ENCODE measurements at places on chromosomes 13 and 19.

GRCh38 chr13:60788156-60788829 is 391.3 kb downstream of the TDRD3 start:
- DNase-seq = no peak

DNA sequence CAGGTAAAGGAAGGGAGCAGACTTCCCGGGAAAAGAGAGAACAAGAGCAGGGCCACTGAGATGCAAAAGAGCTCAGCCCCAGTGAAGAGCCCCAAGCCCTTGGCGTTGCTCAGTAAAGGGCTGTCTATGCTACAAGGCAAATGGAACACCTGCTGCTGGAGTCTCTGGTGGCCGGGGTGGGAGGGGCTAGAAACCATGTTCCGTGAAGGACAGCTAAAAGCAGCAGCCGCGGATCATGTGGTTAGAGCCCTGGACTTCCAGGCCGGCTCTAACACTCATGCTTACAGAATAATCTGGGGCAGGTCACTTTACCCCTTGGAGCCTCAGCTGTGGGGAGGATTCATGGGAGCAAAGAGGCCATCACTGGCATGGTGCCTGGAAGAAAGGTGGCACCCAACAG is 17.8 kb downstream of the POU2F2 start:
- DNase-seq = no peak

DNA sequence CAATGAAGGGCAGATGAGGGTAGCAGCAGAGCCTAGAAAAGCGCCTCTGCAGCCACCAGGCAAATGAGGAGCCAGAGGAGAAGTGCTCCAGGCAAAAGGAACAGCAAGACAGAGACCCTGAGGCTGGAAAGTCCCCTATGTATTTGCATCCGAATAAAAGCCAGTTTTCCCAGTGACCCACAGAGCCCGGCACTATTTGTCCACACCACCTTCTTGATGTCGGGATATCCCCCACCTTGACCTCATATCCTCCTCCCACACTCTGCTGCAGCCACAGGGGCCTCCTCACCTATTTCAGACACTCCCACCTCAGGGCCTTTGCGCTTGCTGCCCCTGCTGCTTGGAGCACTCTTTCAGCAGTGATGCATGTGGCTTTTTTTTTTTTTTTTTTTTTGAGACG is 6.6 kb downstream of the ATG4D start:
- DNase-seq = no peak

DNA sequence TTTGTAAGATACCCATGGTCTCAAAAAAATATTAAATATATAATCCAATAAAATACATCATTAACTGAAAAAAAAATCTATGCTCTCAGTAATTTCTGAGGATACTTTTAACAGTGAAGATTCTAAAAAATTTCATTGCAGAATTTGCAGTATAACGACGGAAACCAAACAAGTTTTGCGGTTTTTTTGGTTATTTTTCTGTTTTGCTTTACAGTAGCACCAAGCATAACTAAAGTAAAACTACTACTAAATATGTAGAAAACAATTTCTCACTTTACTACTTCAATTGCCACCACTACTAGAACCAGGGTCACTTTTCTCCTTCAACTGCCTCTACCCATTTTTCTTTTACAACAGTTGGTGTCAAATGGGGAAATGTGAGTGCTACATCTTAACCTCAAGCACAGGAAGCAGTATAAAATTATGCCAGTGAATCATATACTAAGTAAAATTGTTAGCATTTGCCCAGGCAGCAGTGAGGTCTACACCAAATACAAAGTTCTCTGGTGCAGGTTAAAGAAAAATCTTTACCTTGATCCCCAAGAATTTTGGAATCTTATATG is 24.1 kb downstream of the MICU2 start:
- DNase-seq = no peak

DNA sequence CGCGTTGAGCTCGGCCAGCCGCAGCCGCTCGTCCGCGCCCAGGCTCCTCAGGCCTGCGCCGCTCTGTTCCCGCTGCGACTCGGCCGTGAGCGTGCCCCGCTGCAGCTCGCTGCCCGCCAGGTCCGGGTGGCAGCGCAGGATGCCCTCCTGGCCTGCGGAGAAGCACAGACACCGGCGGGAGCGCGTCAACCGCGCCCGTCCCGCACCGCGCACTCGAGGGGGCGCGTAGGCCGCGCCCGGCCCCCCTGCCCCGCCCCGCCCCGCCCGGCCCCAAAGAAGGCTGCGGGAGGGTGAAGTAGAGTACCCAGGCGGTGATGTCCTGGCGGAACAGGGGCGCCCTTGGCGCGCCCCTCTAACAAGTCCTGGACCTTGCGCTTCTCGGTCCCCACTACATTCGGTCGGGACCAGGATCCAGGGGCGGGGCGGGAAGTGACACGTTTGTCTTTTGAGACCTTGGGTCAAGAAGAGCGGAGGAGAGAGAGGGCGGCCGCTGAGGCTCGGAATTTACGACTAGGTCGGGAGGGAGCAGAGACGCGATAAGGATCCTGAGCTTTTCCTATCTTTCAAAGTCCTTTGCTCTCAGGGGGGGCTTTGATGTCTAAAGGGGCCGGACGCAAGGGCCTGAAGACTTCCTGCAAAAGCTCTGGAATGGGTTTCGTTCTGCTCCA is 9.3 kb upstream of the CDX2 start:
- DNase-seq = no peak

DNA sequence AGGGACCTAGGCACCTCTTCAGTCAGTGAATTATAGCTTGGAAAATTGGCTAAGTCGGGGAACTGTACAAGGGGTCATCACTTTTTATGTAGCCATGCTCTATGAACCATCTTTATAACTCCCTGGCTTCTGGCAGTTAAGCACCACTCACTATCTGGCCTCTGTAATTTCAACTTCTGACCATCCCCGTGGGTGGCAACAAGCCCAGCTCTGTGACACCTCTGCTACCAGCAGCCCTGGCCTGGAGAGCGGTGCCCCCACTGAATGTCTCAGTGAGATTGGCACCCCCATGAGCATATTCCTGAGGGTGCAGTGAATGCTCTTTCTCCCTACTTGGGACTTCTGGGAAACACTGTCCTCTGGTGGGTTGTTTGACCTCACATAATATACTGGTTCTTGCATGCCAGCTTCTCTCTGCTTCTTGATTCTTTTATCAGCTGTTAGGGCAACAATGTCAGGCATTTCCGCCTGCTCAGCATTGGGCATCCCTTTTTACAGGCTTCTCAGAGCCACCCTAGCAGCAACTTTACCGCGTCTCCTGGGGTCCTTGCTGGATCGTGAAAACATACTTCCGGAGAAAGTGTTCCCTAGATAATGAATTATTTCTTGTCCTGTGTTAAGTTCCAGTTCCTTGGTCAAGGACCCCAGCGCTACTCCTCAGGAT is 10.4 kb downstream of the KL start:
- DNase-seq = no peak

DNA sequence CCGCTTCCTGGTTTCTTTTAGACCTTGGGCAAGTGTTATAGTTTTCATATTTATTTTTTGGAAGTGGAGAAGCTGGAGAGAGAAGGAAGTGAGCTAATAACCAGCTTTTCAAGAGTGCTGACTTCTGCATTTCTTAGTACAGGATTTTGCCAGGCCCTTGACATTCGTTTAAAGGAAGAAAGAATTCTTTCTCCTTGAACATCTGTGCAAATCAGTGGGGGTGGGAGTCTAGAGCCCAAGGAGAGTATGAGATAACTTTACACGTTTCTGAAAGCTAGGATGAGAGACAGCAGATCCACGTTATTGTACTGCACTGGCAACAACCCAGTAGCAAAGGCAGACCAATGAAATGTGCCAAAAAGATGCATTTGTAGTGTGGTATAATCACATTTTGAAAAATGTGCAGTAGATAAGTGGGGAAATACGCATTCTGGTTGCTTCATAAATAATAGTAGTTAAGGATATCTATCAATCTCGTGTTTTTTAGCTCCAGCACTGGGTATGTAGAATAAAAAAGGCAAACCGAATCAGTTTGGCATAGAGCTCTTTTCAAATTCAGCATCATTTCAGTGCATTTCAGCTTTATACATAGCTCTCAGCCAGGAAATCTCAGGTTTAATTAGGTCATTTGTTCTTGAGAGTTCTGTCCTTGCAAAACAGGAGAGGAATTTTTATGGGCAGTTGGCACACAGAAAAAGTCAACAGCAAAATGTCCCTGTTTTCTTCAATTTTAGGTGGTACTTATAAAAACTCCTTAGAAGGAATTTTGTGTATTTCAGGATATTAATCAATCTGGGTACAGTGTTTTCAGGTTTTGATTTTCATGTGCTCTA is 4.3 kb downstream of the RNF113B start:
- no peak for DNase-seq

DNA sequence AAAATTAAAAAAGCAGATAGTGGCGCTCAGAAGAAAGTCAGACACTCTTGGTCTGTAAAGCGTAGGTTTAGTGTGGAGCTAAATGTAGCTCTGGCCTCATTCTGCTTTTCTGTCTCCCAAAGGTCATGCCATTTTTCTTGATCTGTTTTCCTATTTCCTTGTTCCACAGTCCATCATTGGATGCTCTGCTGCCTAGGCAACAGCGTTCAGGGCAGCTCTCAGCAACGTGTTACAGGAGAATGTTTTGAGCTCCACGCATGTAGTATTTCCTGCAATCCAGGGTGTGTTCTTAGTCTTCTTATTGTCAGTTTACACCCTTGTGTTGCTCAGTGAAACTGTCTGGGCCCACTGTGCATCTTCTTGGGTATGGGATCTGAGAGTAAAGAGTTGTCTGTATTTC is 46.0 kb upstream of the PCDH8 start:
- DNase-seq = no peak

DNA sequence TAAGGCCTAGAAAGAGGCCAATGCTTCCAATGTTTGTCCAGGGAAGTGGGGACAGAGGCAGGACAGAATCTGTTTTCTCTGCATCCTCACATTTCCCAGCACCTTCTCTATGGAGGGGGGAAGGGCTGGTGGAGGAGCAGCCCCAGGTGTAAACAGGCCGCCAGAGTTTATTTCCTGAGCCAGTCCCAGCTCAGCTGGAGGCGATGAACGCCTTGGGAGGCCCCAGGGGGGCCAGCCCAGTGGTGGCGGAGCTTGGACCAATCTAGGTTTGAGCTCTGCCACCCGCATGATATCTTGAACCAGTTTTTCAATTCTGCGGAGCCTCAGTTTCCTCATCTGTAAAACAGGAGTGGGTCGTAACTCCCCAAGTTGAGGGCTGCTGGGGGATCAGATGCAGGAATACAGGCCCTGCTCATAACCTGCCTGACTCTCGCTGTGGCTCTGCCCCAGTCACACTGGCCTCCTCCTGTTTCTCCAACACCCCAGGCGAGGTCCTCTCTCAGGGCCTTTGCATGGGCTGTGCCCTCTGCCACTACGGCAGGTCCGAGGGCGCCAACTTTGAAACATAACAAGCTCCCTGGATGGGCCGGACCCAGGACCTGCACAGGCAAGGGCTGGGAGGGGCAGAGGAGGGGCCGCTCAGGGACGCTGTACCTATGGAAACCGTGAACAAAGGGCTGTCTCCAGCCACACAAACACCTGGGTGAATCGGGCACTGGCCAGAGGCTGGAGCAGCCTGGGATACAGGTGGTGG is 1.1 kb downstream of the TNFAIP8L1 start:
- no peak for DNase-seq

- no peak for DNase-seq
Measured at GRCh38 chr13:52405369-52405766, 604 bp downstream of the THSD1 start.

DNA sequence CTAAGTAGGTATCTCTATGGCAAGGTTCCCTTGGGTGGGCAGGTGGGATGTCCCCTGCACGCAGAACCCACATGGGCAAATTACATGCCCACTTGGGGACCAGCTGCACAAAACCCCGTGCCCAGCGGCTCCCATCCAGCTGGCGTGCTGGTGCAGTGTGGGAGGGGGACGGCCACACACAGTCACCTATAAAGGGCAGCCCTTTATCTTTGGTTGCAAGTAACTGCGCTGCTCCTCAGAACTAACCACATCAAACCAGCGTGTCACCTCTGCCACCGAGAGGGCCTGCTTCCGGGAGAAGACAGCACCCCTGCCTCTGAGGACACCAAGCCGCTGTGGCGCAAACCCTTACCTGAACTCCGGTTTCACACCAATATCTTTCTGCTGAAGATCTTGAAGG is 32.2 kb downstream of the ANKRD27 start:
- peak; percentile 15 for DNase-seq

All from stimulated activated CD4-positive, alpha-beta T cell treated with anti-CD3 and anti-CD28 coated beads, Interleukin-1b, Interleukin-23, amount 100 ng/mL, for 4 hours (primary cell).